Stimulated activated naive CD4-positive, alpha-beta T cell treated with Interleukin-2 at 50 U/mL for 16 hours (primary cell): ENCODE measurements at places on chromosomes 1 and 21.

DNA sequence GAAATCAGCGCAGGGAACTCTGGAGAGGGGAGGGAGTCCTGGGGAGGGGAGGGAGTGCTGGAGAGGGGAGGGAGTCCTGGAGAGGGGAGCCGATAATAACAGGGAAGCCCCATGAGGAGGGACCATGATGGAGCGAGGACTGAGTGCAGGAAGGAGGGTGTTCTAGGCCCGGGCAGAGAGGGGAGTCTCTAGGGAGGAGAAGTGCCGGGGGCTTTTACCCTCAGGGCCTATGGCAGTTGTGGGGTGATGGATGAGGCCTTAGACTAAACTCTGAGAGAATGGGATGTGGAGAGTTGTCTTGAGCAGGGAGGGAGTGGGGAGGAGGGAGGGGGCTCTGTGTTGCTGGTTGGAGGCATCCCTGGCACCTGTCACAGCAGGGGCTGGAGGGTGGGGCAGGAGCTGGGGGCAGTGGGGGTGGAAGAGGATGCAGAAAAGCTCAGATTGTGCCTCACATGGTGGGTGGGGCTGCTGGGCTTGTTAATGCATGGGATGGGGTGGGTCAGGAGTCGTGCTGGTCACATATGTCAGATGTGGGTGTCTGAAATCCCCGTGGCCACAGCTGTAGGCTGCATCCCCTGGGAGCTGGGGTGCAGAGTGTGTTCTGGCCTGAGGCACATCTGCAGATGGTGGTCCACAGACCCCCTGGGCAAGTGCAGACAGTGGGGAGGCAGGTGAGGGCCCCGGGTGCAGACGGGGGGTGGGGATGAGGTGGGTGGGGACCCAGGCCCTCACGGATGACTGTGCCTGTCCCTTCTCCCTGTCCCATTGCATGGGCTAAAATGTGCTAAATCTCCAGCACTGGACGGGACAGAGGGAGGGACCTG, 88.4 kb upstream of the COL6A1 start:
- DNase-seq, result no peak

DNA sequence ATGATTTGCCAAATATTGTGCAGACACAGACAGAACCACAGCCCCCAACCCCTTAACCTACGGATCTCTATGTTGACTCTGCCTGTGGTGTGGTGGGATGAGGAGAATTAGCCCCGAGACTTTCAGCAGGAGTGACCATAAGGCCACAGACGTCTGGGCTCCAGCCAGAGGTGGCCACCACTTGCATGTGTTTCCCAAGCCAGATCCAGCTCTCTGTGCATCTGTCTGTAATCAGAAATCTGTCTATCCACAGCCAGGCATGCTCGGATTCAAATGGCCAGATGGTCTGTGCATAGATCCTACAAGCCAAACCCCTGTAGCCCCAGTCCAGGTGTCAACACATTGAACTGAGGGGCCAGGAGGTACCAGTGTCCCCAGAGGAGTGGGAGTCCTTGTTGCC, 140.6 kb downstream of the SYF2 start:
- no peak for DNase-seq

GRCh38 chr1:55476445-55477015, 261.4 kb upstream of the USP24 start:
- DNase-seq, result no peak

DNA sequence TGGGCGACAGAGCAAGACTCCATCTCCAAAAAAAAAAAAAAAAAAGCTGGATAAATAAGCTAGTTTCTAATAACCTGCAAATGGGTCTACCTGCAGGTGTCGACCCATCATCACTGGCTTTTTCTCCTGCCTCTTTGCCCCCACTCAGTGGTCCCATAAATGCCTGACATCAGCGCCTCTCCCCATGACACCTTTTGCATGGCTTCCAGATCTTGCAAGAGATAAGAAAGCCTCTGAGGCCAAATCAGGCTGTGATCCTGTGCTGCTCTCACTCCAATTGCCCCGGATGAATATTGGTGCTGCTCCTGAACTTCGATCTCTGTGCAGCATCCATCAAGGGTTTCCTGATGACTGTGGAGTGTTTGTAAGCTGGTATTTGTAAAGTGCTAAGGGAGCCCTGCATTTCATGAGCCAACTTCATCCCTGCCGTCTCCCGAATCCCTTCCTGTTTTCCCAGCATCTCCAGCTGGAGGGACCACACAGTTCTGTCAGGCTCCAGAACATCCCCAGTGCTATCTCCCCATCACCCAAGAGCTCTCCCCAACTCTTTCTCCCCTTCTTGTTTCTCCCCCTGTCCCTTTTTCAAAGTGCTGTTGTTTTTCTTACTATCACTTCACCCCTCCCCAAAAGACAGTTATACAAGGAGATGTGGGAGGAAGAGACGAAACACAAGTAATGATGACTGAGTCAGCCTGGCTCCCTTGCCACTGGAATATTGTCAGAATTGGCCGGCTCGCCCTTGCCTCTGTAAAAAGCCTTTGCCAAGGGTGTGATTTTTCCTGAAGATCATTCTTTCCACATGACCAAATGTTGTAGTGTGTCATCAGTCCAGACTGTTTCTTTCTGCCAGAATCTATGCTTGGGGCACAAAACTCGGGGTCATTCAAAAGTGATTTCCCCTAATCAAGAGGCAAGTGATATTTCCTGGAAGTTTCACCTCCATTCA, 2.8 kb upstream of the EFHD2 start:
- no peak for DNase-seq

GRCh38 chr21:31213787-31214186, 130.3 kb downstream of the TIAM1 start:
- no peak for DNase-seq
